ENCODE measurements at places on chromosomes 1 and 21. TPM values are rescaled to one million over a fixed set of nuclear protein-coding genes. Genes with fewer than 3 reads are reported as not detected.

The RIMS3 gene
- not detected for total RNA-seq

The PIK3C2B gene
- total RNA-seq, result 2.1 TPM

The VANGL2 gene
- not detected for total RNA-seq

The KIF17 gene
- total RNA-seq, result 8.0 TPM

The CFHR3 gene
- total RNA-seq, result not detected

The KCNE1 gene
- 0.81 TPM for total RNA-seq

Measured in HFFc6 (cell line).